ENCODE measurements at places on chromosomes 6 and 20.

GRCh38 chr6:133683308-133683580, 205.7 kb upstream of the TCF21 start:
- no peak for DNase-seq

- no peak for DNase-seq
Measured at GRCh38 chr6:6997263-6998193, 110.2 kb upstream of the RREB1 start.

DNA sequence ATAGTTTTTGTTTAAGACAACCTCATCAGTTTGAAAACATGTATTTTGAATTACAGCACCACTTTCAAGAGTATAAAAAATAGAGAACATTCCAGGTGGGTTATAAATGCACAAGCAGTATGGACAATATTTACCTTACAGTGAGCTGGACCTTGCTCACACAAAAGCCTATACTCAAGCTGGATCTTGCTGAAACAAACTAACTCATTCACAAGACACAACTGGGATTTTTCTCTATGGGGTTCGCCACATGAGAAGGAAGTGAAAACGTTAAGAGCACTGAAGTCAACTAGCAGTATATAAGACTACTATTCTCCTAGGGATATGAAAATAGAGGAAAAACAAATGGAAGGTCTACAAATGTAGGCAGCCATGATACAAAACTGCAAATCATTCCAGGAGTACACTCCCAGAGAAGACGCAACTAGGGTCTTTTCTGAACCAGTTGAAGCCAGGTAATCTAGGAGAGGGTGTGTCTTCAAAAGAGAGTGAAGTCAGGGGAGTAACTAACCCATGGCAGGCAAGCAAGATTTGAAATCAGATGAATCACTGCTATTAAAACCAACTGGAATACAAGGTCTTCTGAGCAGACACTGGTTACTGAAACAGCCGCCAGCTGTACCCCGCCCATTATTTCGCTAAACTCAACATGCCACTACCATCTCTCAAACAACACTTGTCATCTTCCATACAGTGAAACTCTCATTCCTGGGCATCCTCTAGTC, 26.5 kb downstream of the STAU1 start:
- DNase-seq, result no peak

DNA sequence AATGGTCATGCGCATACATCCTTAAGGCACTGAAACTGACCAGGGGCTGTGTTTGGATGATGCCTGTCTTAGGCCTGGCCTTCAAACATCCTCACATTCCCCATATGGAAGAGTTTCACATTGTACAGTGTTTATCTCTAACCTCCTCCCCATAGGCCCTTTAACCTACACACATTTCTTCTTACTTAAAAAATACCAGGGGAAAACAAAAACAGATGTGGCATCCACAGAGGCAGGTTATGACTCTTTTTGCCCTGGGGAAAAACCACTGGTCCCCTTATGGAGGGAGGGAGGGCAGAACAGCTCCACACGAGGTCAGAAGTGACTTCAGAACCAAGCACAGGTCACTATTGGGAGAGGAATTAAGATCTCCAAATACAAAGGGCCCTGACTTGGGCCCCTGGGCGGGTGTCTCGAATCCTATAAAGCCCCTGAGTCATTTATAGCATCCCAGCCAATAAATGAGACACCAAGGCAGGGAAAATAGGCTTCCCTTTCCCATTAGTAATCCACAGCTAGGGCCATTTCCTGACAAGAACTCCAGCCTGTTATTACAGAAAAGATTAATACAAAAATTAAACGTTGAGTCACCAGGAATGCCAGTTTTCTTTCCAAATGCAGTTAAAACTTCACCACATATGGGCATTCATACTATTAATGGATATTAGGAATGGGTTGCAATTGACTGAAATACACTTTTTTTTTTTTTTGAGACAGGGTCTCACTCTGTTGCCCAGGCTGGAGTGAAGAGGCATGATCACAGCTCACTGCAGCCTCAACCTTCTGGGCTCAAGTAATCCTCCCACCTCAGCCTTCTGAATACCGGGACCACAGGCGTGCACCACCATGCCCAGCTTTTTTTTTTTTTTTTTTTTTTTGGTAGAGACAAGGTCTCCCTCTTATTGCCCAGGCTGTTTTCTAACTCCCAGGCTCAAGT, 107.2 kb downstream of the ATP9A start:
- no peak for DNase-seq

- no peak for DNase-seq
Measured at GRCh38 chr20:41482647-41483552, 116.3 kb upstream of the EMILIN3 start.

- no peak for DNase-seq
Measured at GRCh38 chr6:142275236-142276006, 26.4 kb upstream of the ADGRG6 start.

- no peak for DNase-seq
Measured at GRCh38 chr20:6632187-6632586, 135.3 kb upstream of the BMP2 start.

- DNase-seq, result peak; percentile 78
Measured at GRCh38 chr6:149484733-149485700, at the start of gene ZC3H12D. ZC3H12D (minus strand) TSS chr6:149485014; CDS start chr6:149474543, 10,471 bp downstream.

DNA sequence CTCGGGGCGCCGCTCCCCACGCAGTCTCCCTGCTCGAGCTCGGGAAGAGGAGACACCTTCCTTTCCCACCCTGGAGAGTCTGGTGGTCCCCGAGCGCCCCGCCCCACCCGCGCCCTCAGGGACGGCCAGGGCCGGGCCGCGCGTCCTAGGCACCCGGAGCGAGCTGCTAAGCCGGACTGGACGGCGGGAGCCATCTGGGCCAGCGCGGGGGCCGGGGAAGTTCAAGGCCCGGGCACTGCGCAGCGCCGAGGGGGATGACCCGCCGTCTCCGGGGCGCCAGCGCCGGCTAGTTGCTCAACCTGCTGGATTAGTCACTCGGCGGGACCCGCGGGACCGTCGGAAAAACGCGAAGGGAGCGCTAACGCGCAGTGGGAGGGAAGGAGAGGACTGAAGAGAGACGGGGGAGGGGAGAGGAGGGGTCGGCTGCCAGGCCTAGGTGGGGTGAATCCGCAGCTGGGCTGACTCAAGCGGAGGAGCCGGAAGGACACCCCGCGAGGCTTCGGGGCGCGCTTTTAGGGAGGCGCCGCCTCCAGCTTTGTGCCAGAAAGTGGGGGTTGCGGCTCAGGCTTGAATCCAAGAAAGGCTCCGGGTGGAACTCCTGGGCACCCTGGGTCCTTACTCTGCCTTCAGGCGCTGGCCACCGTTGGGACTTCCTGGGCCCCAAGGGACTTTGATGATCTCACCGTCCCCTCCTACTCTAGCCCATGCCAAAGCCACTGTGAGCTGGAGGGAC, 75.7 kb upstream of the FOXP4 start:
- DNase-seq, result no peak

DNA sequence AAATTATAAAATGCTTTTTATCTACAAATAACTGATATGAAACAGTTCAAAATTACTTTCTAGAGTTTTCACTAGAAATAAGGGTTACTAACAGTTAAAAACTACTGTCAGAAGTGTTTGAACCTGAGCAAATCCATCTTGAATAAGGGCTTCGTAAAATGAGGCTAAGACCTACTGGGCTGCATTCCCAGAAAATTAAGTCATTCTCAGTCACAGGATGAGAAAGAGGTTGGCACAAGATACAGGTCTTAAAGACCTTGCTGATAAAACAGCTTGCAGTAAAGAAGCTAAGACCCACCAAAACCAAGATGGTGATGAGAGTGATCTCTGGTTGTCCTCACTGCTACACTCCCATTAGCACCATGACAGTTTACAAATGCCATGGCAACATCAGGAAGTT, 93.7 kb downstream of the PLG start:
- DNase-seq, result no peak
